ENCODE measurements at places on chromosomes 3 and 15.

GRCh38 chr15:80846031-80846815, 67.1 kb downstream of the CEMIP start:
- DNase-seq = no peak

GRCh38 chr3:131786386-131786785, 248.4 kb downstream of the CPNE4 start:
- no peak for DNase-seq

GRCh38 chr3:185402561-185402960, 39.6 kb downstream of the MAP3K13 start:
- DNase-seq = no peak

DNA sequence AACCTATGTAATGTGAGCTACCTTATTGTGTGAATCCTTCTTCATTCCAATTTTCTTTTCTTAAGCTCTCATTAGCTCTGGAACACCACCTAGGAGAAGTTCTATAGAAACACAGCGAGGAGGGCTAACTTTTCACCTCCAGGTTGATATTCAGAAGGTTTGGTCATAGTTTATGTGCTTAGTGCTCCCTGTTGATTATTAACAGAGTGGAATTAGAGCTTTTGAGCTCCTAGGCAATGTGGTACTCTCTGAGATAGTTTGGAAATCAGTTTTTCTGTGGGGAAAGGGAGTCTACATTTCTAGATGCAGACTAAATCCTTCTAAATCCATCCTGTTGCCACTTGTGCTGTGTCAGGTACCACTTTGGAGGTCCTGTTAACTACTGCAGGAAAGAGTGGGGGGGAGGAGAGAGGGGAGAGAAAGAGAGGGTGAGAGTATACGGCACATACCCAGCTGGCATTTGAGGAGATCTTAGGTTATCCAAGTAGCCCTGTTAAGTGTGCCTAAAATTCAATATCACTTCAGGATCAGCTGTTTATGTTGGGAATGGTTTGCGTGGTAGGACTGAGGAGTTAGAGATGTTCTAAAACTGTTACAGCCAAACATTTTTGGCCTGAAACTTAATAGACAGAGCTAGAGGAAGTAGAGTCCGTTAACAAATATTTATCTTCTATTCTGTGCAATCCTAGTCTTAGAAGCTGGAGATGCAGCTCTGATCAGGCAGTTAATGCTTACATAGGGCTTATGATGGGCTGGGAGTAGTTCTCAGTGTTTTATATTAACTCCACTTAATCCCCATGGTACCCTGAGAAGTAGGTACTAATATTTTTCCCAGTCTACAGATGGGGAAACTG, 117.5 kb upstream of the PROK2 start:
- no peak for DNase-seq

GRCh38 chr15:67784090-67784781, 41.1 kb upstream of the SKOR1 start:
- DNase-seq = no peak

- no peak for DNase-seq
Observed at GRCh38 chr3:61699622-61700021, 138.3 kb downstream of the PTPRG start.

DNA sequence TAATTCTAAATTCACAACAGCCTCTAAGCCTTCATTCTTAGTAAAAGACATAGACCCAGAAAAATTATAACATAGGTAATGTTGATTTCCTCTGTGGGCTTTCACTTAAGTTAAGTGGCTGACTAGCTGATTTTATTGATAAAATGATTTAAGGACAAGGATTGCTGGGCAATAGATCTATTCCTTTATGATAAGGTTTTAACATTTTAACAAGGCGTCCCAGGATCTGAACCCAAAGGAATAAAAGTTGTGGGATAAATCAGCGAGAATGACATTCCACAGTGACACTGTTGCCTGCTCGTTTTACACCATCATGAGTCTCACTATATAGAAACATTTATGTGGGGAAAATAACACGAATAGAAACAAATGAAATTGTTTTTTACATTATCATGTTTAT, 1151.0 kb downstream of the ZPLD1 start:
- DNase-seq = no peak

- no peak for DNase-seq
Observed at GRCh38 chr3:138203938-138204337, 16.8 kb downstream of the ARMC8 start.

DNA sequence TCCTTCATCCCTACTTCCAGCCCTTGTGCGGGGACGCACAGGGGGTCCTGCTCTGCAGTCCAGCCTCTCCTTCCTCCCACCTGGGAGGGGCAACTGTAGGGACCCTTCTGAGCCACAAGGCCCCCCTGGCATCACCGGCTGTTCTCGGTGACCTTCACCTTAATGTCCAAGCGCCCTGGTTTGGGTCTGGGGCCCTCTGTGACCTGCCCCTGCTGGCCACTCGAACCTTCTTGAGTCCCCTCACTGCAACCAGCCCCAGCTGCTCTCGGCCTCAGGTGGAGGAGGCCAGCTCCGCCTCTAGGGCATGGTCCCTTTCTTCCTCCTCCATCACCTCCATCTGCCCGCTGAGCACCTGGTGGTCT, 57.9 kb downstream of the RGMA start:
- DNase-seq = no peak
